Activated naive CD8-positive, alpha-beta T cell treated with anti-CD3 and anti-CD28 coated beads, Interleukin-2, amount 10 ng/mL, durations not matched to agents 7 days and 5 days (primary cell): ENCODE measurements at places on chromosomes 3 and 15. TPM values are rescaled to one million over a fixed set of nuclear protein-coding genes. Genes with fewer than 3 reads are reported as not detected.

DNA sequence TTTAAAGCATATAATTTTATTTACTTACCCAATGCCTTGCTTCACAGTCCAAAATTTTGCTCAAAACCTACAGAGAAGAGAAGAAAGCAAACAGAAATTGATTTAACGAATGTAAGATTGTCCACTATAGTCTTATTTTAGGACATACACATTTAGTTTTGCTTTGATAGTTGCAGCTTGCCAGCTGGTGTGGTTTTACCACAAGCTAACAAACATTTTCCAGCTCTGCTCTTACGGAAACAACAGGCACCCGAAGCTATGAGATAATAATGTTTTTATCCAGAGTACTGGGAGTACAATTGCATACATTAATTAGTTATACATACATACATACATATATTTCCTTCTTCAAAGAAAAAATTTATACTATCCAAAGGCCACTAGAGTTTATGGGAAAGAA is 10.4 kb downstream of the BCL6 start:
- no peak for DNase-seq

DNA sequence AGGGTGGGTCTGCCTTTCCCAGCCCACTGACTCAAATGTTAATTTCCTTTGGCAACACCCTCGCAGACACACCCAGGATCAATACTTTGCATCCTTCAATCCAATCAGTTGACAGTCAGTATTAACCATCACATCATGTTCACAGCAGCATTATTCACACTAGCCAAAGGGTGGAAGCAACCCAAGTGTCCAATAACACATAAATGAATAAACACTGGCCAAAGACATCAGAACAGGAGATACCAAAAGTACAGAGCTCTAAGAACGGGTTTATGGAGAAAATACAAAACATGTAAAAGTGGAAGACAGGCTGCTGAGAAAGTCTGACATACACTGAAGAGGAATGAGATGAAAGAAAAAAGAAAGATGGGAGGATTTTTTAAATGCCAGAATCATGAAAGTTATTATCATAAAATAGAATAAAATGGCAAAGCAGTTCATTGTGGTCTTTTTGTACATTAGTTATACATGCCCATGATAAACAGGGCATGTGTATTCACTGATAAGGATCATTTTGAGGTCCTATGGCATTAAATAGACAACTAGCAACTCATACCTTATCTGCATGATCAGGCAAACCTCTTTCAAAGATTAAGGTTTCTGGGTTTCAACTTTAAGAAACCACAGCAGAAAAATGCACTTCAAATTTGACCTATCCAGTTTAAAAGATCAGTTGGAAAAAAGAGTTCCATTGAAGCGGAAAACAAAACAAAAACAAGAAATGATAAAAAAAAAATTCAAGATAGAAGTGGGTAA is 22.9 kb downstream of the DNAAF4 start:
- no peak for DNase-seq

- DNase-seq: no peak
These were observed 108.0 kb downstream of the MFSD1 start for GRCh38 chr3:158909870-158910269.

Gene ECE2
- total RNA-seq: not detected

DNA sequence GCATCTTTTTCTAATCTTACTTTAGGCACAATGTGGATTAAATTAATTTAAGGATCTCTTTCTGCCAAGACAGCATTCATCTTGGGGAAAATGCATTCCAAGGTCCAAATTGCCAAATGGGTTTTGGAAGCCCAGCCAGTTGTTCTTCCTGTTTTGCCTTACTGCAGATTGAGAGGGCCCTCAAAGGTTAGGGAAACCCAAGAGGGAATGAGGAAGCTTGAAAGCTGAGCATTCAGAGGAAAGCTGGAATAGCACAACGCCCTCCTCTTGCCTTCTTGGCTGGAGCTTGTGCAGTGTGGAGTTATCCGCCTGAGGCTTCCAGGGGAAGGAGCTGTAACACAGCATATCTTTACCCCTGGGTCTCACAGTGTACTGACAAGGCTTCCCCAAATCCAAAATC is 18.2 kb upstream of the SACM1L start:
- no peak for DNase-seq

DNA sequence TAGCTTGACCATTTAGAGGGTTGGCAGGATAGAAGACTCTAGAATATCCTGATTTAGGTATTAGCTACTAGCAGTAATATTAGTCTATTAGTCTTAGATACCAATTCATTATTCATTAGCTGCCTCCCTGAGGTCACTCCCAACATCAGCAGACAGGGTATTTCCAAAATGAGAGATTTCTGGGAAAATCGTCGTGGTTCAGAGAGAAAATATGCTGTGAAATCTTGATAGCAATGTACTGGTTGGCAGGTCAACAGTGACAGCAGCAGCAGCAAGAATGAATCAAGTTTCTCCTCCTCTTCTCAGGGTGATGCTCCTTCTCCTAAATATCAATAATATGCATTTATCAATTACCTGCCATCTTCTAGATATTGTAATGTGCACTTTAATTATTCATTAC is 41.3 kb upstream of the ROBO1 start:
- no peak for DNase-seq

DNA sequence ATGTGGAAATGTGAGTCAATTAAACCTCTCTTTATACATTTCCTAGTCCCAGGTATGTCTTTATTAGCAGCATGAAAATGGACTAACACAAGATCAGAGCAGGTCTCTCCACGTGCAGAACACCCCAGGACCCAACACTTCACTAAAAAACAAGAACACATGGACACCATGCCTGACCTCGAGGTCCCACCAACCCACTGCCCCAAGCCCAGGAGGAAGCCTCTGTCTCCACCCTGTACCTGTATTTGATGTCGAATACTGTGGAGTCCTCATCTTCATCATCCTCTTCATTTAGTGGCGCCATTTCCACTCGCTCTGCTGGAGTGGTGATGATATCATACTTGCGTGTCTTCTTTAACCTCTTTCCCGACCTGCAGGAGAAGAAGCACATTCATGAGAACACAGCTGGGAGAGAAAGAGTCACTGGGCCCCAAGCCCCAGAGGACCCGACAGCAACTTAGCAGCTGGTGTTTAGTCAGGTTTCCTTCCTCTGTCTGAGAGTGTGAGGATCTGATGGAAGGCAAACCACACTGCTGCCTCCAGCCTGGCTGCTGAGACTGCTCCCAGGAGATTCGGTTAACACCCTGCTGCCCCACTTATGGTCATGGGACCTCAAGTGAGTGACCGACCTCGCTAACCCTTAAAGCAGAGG is 25.5 kb downstream of the FAM174B start:
- DNase-seq: no peak

DNA sequence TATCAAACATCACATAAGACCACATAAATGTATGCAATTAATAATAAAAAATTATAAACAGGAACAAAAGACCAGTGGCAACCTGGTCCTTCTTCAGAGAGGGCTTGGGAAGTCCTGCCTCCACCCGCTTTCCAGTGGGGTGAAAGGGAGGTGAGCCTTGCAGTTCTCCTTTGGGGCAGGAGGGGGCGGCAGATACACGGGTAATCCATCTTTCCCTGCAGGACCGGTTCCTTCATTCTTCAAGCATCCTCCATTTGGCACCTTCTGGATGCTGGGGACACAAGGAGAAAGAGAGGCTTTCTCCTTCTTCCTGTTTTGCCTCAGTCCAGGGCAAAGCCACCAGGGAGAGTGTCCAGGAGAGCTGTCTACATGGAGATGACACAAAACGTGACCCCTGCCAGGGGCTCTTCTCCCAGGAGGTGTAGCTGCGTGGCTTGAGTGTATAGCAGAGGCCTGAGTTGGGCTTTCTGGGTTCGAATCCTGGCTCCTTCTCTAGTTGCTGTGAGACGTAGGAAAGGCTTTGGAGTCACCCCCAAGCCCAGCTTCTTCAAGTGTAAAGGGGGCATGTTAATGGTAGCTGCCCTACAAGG is 23.2 kb downstream of the RPLP1 start:
- peak; percentile 76 for DNase-seq

GRCh38 chr3:126170073-126170777 is 10.2 kb downstream of the ALDH1L1 start:
- DNase-seq: no peak

GRCh38 chr3:45988804-45989203 is 6.8 kb downstream of the FYCO1 start:
- DNase-seq: no peak

DNA sequence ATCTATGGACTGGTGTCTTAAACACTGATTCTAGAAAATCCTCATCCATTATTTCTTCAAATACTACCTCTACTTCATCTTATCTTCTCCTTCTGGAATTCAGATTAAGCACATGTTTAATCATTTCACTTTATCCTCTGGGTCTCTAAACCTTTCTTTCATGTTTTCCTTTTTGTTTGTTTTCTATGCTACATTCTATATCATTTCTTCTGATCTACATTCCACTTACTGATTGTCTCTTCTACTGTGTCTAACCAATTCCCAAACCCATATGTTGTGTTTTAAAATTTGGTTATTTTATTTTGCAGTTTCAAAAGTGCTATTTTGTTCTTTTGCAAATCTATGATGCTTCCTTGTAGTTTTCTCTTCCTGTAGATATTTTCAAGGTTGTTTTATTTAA is 31.7 kb downstream of the CCR4 start:
- no peak for DNase-seq

DNA sequence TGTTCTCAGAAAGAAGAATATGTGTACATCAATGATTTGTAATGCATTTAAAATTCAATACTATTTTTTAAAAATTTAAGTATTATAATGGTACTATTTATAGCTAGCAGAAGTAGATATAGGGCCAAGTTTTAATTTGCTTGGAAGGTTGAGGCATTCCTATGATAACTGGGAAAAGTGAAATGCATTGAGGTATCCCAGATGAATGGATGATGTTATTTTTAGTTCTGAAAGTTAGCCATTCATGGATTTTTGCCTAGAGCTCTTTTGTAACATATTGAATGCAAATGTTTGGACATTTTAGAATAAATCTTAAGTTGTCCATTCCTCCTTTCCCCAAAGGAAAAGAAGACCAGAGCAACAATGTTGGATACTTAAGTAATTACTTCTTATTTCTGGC is 47.6 kb downstream of the GAP43 start:
- no peak for DNase-seq

- no peak for DNase-seq
These were observed 283.5 kb downstream of the CHL1 start for GRCh38 chr3:480070-480469.

Gene TGM4
- not detected for total RNA-seq

- no peak for DNase-seq
These were observed 25.8 kb downstream of the GREM1 start for GRCh38 chr15:32743411-32744140.

GRCh38 chr3:57140894-57141293 is 24.3 kb downstream of the IL17RD start:
- DNase-seq: no peak

DNA sequence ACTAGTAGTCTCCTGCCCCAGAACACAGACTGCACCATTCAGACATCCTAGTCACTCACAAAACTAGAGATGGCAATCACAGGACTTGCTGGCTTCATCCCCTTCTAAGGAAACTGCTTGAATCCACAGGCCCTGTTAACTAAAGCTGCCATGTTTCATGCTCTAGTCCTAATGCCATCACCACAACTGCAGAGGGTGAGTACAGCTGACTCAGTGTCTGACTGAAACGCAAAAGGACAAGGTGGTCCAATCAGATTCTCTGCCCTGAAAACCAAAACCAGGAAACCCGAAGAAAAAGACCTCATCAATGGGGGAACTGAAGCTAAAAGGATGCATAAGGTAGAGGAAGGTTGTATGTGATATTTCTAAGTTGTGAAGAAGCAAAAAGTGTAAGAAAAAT is 25.2 kb upstream of the TFDP2 start:
- no peak for DNase-seq

Gene KCNAB1
- total RNA-seq: 0.09 TPM

Gene CFAP91
- 0.11 TPM for total RNA-seq

DNA sequence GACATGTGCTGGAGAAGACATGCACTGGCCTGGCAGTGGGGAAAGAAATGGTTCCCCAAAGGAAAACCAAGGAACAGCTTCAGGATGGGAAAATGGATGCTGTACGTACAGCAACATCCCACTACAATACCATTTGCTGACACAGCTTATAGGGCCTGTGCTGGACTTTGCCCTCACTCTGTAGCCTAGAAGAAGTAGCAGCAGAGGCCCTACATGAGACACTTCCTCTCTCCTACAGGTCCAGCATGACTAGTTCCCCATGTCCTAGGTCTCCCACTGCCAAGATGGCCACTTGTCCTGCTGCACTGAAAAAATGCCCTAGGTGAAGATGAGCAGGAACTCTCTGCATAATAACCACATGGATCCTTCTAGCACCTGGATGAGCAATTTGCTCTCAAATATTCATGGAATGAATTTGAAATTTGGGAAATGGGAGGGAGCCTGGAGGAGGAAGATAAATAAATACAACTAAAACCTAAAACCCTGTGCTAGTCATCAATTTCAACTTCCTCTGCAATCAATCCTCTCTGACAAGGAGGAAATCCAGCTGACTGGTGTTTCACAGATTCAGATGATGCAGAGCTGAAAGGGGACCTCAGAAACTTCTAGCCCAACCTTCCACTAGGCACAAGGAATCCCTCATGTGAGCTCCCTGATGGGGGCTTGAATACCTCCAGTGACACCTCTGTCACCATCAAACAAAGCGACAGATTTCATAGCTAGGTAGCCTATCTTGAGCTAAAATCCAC is 514.3 kb upstream of the PPP2R3A start:
- DNase-seq: no peak

DNA sequence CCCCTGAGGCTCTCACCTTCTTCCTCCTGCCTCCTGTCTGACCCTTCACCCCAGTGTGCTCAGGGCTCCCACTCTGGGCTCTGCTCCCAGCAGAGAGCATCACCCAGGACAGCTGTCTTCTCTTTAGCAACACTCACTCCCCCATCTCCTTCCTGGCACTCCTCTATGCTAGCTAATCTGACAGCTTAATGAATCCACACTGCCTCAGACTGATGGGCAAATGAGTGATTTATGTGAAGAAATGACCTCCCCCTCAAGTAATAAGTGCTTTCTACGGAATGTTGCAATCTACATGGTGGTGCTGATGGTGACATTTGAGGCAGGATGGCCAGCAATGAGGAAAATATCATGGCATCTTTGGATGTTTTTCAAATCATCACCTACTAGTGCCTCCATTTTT is 83.6 kb downstream of the LSM3 start:
- no peak for DNase-seq

GRCh38 chr3:111944372-111944771 is 34.5 kb upstream of the ABHD10 start:
- DNase-seq: no peak

- DNase-seq: peak; percentile 53
These were observed 5.0 kb downstream of the GATA2 start for GRCh38 chr3:128487813-128488635.

- no peak for DNase-seq
These were observed 24.2 kb downstream of the WDR93 start for GRCh38 chr15:89714775-89715174.

DNA sequence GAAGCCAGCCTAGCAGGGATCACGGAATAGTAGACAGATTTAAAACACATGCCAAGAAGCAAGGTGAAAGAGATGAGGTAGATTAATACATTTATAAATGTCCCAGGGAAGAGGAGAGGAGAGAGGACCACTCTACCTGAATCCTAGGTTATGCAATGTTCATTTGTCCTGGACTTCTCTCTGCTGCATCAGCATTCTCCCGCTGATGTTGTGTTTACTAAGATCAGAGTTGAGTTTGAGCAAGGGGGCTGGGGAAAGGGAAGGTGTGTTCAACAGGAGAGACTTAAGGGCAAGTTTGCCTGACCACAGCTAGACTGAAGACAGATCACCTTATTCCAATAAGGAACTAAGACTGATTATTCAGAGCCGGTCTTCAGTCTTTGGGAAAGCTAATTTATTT is 1.1 kb upstream of the KPNA1 start:
- no peak for DNase-seq
